Posterior vena cava (tissue), 2 donors: ENCODE measurements at places on chromosomes 5 and 9.

GRCh38 chr9:19231904-19232822 lies 1.7 kb downstream of the DENND4C start:
- DNase-seq, result no peak

DNA sequence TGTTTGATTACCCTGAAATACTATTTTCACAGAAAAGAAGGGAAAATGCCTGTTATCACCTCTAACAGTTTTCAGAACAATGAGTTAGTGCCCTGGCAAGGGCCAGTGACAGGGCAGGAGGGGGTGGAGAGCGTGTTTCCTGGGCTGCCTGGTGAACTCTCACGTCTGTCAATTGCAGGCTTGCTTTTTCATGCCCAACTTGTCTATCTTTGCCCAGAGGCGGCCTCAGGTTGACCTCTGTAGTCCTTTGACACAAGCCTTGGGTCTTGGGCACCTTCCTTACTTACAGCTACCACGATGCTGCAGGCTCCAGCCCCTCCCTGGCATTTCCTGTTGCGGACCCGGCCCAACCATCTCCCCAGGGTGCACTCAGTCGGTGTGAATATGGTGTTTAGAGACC lies 2.2 kb upstream of the CEL start:
- no peak for DNase-seq

DNA sequence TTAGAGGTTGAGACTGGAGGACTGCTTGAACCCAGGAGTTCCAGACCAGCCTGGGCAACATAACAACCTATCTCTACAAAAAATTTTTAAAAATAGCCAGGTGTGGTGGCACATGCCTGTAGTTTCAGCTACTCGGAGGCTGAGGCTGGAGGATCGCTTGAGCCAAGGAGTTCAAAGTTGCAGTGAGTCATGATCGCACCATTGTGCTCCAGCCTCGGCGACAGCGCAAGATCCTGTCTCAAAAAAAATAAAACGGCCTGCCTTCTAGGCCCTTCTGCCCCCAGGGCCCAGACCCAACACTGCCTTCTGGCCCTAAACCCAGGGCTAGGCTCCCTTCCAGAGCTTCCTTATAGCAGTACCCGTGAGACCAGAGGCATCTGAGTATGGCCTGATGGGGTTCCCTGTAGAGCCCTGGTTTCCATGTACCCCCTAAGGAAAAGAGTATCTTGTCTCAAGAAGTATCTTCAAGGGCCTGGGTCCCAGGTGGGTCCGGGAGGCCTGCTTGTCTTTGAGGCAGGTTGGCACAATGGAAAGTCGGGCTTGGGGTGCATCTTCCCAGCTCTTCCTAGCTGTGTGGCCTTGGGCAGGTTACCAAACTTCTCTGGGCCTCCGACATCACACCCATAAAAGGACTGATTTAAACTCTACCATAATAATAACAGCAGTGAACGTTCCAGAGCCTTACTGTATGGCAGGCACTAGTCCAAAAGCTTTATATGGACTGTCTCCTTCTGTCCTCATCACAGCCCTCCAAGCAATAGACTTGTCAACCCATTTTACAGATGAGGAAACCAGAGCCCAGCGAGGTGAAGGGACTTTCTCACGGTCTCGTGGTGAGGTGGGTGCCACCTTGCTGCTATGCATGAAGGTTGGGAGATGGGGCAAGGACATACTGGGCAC lies 9.6 kb downstream of the LRRC8A start:
- no peak for DNase-seq

GRCh38 chr5:174323878-174324281 lies 278.4 kb downstream of the NSG2 start:
- DNase-seq, result peak; percentile 43

DNA sequence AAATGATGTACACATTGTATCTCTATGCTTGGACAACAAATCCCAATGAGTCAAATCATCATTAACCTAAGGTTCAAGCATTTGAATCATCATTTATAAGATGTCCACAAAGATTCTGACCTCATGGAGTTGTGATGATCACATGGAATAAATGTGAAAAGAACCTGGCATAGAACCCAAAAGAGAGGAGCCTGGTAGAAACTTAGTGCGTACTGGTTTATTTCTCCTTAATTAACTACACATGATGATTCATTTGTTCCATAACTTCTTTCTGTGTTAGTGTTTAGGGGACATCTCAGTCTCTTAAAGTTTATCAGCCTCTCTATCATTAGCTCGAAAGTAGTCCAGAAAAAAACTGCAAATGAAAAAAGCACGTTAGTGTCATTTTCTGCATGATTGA lies 411.6 kb downstream of the BRINP1 start:
- no peak for DNase-seq

DNA sequence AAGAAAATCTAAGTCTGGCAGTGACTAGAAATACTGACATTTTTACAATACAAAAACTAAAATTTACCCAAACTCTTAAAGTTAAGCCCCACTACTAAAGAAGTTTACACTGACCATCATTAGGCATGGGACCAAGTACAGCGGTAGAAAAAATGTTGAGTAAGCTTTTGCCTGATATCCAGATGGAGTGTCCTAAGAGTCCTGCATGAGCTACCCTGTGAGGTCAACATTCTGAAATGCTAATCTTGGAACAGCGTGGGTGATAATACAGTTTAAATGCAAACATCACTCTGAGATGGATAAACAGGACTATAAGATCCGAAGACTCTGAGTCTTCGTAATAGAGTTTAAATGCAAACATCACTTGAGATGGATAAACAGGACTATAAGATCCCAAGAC lies 189.7 kb downstream of the DCP2 start:
- no peak for DNase-seq

- no peak for DNase-seq
Measured at GRCh38 chr5:110884005-110884404, 145.2 kb downstream of the SLC25A46 start.

DNA sequence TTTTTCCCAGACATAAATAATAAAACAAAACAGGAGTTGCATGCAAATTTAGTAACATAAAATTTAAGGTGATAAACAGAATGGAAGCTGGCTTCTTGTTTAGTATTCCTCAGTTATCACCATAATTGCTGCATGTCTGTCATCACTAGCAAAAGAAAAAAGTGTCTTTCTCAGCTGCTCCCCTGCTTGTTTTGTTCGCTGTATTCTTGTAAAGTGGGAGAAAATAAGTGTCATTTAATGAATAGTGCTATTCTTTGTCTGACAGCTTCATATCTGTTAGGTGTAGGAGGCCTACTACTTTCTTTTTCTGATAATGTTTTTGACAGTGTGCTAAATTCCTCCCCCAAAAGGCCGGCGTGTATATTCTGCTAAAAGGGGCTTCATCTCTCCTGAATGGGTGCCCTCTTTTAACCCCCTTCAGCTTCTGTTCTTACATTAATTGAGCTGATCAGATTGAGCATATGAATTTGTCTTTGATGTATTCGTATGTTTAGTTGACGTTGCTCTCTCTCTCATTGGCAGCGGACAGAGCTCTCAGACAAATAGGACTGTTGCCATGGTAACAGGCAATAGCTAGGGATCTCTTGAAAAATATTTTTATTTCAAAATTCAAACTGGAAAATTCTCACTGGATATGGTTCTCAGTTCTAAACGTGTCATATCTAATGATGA lies 303.8 kb downstream of the KIAA0825 start:
- DNase-seq, result no peak

GRCh38 chr5:54103871-54104270 lies 206.5 kb downstream of the ARL15 start:
- DNase-seq, result no peak

DNA sequence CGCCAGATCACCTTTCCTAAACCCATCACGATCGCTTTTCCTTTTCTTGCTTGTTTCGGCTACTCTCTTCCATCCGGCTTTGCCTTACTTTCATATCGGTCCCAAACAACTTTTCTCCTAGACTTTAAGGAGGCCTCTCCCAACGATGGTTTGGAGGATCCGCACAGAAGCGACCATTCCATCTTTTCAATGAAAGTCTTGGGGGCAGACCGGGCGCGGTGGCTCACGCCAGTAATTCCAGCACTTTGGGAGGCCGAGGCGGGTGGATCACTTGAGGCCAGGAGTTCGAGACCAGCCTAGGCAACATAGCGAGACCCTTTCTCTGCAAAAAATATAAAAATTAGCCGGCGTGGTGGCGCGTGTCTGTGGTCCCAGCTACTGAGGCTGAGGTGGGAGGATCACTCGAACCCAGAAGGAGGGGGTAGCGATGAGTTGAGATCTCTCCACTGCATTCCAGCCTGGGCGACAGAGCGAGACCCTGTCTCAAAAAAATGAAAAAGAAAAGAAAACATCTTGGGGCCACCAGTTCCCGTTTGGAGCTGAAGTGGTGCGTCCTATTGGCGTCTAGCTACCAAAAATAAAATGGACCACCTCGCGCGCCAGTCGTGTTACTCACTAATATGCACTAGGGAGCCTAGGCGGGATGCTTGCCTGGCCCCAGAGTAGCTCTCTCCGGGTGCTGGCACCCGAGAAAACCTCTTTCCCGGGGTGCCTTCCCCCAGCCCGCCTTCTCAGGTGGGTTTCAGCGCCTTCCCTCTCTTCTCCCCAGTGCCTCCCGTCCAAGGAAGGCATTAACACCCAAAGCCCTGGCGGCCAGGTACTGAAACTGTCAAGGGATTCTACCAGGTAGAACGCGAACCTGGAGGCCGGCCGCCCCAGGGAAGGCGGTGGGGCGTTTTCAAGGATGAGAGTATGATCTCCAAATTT lies 800 bp upstream of the AP3B1 start:
- peak; percentile 84 for DNase-seq

GRCh38 chr5:158013939-158014338 lies 155.0 kb upstream of the CLINT1 start:
- no peak for DNase-seq

DNA sequence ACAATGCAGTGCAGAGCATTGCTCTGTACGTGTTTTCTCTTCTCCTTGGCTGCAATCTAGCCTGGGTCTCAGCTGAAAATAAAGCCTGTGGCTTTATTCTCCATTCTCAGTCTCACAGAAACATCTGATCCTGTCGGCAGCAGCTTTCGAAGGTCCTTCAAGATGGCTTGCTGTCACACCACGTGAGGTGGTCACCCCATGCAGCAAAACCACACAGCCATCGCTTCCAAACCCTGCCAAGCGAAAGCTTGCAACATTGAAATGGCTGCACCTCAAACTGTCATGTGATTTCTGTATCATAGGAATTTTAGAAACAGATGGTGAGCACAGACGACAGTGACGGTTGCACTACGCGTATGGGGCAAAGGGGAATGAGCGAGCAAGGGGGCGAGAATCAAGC lies 98.5 kb upstream of the SMARCA2 start:
- no peak for DNase-seq

GRCh38 chr5:10756549-10756948 lies 4.5 kb downstream of the DAP start:
- DNase-seq, result no peak

GRCh38 chr5:18285257-18285656 lies 651.0 kb downstream of the TAF11L14 start:
- no peak for DNase-seq

- no peak for DNase-seq
Measured at GRCh38 chr9:114784721-114785279, 21.0 kb downstream of the TNFSF15 start.

- DNase-seq, result peak; percentile 88
Measured at GRCh38 chr9:112061152-112061740, 113.9 kb downstream of the SUSD1 start.

- DNase-seq, result peak; percentile 36
Measured at GRCh38 chr5:179504600-179505396, 45.6 kb upstream of the RUFY1 start.

- DNase-seq, result no peak
Measured at GRCh38 chr5:36058776-36059175, 7.9 kb downstream of the UGT3A2 start.

GRCh38 chr5:159005062-159005461 lies 94.7 kb downstream of the EBF1 start:
- no peak for DNase-seq

- DNase-seq, result no peak
Measured at GRCh38 chr5:24571302-24571701, 73.5 kb downstream of the CDH10 start.

DNA sequence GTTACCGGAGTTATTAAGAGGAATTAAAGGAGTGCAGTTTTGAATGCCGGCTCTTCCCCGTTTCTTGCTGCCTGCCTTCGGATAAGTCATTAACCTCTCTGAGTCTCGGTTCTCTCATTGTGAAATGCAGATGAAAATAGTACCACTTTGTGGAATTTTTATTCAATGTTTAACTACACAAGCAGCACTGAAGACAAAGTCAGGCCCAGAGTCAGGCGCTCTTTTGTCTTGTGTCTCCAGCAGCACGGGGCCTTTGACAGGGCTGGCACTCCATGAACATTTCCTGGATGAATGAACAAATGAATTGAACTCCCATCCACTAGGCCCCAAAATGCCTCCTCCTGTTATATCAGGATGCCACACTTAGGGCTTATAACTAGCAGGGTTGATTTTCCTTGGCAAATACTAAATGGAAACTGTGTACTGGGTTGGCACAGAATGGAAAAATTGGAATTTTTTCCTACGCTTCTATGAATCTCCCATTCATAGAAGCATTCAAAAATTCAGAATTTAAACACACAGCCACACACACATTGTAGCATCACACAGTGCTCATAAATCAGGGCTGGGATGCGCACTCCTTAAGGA lies 332.8 kb downstream of the MLLT3 start:
- DNase-seq, result no peak

DNA sequence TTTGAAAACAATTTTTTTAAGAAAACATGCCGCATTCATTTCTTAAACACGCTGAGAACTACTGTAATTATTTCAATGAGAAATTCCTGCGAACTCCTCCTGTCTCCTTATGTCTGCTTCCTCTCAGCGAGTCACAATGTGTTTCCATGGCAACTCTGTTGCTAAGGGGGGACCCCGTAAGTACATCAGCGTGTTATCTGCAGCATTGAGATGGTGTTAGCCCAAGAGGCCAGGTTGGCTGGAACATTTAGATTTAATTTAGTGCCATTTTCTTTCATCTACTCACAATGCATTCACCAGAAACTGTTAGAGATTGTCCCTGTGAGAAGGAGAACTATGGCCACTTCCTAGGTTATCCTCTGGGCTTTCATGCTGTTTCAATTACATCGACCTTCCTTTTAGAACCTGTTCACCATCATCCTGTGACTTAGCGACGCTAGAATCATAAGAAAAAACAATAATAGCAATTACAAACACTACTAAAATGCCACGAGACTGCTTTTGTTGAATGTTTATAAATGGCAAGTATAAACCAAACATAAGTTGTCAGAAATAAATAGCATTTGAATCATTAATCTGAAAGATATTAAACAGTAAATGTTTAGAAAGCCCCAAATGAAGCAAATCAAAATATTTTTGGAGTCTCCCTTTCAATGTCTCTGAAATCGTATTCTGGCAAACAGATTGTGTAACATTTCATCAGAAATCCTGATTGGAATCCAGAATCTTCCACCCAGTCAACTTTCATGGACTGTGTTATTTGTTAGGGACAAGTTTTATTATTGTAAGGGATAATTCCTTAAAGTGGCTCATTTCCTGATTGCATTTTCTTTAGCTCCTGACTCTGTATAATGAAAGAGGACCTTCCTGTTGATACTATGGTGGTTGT lies 39.7 kb upstream of the SHC3 start:
- no peak for DNase-seq

GRCh38 chr9:29311221-29311620 lies 1737.9 kb upstream of the C9orf72 start:
- DNase-seq, result no peak

- DNase-seq, result no peak
Measured at GRCh38 chr5:171623551-171624097, 162.0 kb upstream of the SMIM23 start.

- DNase-seq, result no peak
Measured at GRCh38 chr5:74402553-74402952, 238.0 kb downstream of the ENC1 start.

GRCh38 chr9:91359734-91360470 lies 1.8 kb downstream of the AUH start:
- no peak for DNase-seq
